ENCODE measurements at places on chromosomes 6 and 20.

GRCh38 chr6:56065408-56065807, 182.0 kb downstream of the COL21A1 start:
- DNase-seq, result no peak

- DNase-seq, result no peak
Observed at GRCh38 chr6:9404351-9405146, 969.2 kb upstream of the SLC35B3 start.

DNA sequence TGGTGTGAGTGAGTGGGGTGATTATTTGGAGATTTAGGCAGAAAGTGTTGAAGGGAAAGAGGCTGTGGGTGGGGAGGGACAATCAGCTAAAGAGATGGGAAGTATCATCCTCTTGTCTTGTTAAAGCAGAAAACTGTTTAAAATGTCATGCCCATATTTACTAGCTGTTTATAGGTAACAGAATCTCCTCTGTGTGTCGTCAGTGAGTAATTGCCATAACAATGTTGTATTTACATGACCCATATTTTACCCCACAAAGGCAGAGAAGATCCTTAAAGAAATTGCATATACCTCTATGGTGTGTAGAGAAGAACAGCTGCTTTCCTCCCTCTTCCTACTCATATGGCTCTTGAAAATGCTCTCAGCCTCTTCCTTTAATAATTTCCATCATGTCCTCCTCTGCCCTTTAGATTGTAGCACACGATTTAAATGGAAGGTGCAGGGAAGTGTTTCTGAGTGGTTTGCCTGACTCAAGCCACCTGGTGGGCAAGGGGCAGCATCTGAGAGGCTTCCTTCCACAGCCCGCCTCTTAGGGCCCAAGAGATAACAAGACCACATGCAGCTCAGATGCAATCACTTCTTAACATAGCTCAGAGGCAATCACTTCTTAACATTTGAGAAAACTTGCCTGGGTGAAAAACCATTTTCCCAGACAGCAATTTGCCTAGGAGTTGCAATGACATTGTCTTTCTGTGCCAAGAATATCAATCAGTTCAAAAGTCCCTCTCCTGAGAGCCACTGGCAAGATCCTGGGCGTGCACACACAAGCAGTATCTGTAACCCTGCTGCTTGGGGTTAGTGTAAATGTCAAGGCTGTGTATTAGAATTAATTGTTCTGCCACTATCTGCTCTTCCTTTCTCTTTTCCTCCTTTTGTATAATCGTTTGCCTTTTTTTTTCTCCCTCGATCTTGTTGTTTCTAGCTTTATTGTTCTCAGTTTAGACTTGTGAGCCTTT, 44.1 kb upstream of the EDN1 start:
- DNase-seq, result no peak

DNA sequence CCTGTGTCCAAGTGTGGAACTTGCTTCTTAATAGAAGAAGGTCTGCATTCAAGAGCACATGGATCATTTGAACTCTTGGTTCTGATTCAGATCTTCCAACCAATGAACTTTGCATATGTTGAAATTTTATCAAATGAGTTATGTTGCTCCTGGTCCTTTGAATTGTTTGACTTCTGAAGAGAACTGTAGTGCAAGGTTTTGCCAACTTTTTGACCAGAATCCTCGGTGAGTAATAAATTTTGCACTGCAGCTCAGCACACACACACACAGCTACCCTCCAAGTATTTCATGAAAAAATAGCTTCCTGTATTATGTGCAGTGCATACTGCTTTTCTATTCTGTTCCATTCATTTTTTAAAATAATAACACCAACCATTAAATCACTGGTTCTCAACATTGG, 67.5 kb downstream of the BFSP1 start:
- DNase-seq, result no peak

DNA sequence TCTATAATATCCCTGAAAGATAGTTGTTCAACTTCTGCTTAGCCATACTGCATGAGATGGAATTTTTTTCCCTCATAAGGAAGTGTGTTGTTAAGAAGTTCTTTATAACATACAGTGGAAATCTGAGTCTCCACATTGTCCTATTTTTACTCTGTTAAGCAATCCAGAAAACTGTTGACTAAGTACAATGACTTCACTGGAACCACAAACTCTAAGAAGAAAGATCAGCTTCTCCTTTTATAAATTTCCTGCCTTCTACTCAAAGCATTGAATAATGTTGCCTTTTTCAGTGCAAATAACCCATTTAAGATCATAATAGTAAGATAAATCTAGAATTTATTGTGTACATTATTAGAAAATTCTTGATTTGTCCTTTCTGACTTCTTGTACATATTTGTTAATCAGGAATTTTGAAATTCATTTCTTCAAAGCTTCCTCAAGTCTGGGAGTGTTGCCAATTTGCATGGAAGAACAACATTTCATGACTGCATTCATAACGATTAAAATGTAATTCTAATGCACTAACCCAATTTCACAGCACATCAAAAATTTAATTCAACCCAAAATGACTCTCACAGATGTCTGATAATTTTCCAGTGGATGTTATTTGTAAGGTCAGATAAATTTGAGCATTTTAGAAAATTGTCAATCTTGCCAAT, 45.6 kb upstream of the ANKEF1 start:
- no peak for DNase-seq

DNA sequence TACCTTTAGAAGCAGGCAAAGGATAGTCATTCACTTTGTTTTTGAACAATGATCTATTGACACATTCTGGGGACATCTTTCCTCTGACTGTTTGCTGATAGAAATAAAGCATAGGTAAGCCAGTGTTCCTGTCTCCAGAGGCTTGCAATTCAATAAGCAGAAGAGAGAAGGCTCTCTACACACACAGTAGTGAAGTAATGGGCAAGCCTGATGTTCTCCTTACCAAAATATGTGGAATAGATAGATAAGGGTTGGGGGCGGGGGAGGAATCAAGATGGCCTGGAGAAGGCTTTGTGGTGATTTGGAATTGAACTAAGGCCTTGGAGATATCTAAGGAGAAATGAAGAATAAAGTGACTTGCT, 27.3 kb downstream of the PAQR8 start:
- DNase-seq, result no peak

- DNase-seq, result no peak
Observed at GRCh38 chr6:54988576-54988975, 142.0 kb downstream of the FAM83B start.

GRCh38 chr6:37344308-37344707, 9.5 kb upstream of the RNF8 start:
- DNase-seq, result no peak

- DNase-seq, result no peak
Observed at GRCh38 chr6:132960720-132961119, 146.4 kb downstream of the RPS12 start.

All from stimulated activated CD4-positive, alpha-beta T cell treated with anti-CD3 and anti-CD28 coated beads, Interleukin-12 subunit alpha, Interleukin-12 subunit beta, amount 100 ng/mL, for 4 hours (primary cell).